ENCODE measurements at places on chromosomes 5 and 9.

GRCh38 chr5:135488727-135489465, 36.7 kb upstream of the TIFAB start:
- DNase-seq, result peak; percentile 86

GRCh38 chr5:9977070-9977469, 272.6 kb downstream of the ATPSCKMT start:
- DNase-seq, result no peak

DNA sequence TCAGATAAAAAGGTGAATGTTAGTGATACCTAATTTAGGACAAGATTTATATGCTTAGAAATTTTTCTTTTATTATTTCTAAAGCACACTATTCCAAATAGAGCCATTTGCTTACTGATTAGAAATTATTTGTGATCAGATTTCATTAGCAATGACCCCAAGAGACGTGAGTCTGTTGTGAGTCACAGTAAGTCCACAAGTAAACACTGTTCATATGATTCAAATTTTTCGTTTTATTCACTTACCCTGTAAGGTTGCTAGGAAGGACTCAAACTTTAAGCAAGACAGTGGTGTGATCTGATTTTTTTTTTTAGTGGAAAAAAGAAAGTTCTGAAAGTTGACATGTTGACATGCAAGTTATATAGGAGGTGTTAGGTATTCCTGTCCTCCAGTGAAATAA, 1.2 kb downstream of the CARD6 start:
- peak; percentile 63 for DNase-seq

- no peak for DNase-seq
Measured at GRCh38 chr9:8733131-8733954, 933.8 kb upstream of the DMAC1 start.

DNA sequence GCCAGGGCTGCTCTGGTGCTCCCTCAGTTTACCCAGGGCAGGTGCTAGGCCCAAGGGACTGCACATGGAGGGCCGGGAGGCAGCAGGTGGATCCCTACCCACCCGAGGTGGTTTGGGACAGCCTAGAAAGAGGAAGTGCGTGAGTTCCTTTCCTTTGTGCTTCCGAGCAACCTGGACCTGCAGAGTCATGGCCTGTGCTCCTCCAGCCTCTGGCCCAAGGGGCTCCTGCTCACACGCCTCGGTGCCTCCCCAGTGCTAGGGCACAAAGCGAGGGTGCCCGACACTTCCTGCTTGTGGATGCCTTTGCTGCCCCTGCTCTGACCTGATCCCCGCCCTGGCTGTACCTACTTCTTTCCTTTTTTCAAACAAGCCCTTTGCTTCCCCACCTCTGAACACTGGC, 79.3 kb downstream of the RXRA start:
- no peak for DNase-seq

GRCh38 chr5:8057769-8058168, 188.8 kb downstream of the MTRR start:
- DNase-seq, result peak; percentile 16

- DNase-seq, result no peak
Measured at GRCh38 chr9:114258218-114258617, 64.7 kb upstream of the ORM1 start.

DNA sequence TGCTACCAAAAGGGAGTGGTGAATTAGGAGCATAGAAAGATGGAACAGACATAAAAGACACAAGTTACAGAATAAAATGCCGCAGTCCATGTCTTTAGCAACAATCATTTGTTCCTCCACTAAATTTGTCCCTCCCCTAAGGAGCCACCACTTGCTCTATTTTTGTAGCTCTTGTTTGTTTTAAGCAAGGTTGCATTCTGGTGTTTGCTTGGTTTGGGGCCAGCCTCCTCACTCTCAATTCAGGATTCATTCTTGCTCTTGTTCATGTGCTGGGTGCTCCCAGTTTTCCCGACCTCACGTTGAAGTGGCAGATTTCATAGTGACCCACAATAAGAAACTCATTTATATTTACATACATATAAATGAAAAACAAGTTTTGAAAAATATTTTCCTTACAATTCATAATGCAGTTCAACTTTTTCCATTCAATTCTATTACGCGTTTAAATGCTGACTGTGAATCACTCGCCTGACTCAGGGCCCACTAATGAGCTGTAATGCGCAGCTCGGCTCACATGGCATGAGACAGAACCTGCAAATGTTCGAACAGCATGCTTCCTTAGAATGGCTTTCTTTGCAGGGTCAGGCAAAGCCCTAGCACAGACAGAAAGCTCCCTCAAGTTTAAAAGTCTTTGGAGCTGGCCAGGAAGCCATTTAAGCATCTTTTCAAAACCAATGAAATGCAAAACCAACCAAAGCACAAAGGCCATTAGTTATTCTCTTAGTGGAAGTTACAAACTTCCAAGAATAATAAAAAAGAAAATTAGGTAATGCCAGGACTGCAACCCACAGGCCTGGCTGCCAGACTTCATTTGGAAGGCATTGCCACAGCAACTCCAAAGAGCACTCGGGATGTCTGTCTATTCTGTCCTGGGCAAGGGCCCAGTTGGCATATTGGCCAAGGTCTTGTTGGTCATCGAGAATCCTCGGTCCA, 41.7 kb downstream of the RETREG1 start:
- peak; percentile 86 for DNase-seq

DNA sequence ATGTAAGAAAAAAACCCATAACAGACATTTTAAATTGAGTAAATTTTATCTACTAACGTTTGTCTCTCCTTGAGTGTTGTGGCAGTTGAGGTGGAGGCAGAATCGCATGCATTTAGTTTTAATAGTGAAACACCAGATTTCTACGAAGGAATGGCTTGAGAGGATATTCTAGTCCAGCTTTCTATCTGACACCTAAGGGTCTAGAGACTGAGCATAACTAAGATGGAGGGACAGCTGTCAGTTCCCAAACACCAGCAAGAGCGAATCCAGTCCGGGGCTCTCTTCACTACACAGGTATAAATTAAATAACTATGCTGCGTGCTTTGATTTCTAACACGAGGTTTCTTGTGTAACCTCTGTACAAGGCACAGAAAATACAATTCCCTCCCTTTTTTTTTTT, 1.4 kb downstream of the NCBP1 start:
- no peak for DNase-seq

- no peak for DNase-seq
Measured at GRCh38 chr5:179297486-179298180, 47.6 kb downstream of the ADAMTS2 start.

DNA sequence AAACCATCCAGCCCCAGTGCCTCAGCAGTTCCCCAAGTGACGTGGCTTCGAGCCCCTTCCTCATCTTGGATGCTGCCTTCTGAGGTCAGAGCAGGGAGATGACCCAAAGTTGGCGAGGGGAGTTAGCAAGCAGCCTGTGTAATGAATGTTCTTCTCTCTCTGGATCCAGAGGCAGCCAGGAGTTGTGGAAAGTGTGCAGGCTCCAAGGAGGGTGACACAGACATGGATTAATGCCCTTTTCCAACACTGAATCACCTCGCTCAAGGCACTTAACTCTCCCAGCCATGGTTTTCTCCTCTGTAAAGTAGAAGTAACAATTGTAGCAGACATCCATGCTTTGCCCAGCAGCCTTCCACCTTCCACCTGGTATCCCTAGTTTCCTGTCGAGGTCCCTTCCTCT, 64.6 kb upstream of the HAND1 start:
- DNase-seq, result peak; percentile 27

DNA sequence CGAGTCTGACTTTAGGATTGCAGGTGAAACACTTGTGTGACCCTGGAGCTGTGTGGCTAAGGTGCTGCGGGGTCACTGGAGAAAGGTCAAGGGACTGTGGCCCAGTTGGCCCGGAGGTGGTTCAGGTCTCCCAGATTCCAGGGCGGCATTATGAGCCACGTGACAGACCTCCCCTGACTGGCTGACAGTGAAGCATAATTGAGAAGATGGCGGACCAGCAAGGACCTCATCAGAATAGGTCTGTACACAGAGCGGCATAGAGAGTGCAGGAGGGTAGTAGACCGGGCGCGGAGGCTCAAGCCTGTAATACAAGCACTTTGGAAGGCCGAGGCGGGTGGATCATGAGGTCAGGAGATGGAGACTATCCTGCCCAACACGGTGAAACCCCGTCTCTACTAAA, 815 bp upstream of the ODF2 start:
- DNase-seq, result no peak

- no peak for DNase-seq
Measured at GRCh38 chr5:111311666-111312065, 87.5 kb downstream of the CAMK4 start.

GRCh38 chr9:17004500-17004899, 130.3 kb upstream of the CNTLN start:
- peak; percentile 62 for DNase-seq

GRCh38 chr5:132886064-132886823, 12.8 kb downstream of the LEAP2 start:
- no peak for DNase-seq

- no peak for DNase-seq
Measured at GRCh38 chr5:2184026-2184366, 301.3 kb upstream of the IRX4 start.

GRCh38 chr9:133509179-133510083, 15.3 kb downstream of the MYMK start:
- DNase-seq, result peak; percentile 83

- DNase-seq, result peak; percentile 22
Measured at GRCh38 chr5:127700237-127700766, 2.9 kb upstream of the CCDC192 start.

DNA sequence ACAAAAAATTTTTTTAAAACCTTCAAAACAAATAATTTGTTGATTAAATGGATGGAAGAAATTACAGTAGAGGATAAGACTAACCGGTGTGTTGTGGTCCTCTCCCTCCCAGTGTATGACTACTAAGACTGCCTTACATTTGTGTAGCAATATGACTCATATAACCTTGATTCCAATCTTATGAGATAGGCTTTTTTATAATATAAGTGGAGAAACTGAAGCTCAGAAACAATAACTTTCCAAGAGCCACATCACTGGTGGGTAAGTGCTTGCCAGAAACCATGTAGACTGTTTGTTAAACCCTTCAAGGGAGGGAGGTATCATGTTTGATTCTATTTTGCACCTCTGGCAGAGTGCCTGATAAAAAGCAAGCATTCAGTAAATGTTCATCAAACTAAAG, 47.5 kb downstream of the NLN start:
- DNase-seq, result peak; percentile 91

DNA sequence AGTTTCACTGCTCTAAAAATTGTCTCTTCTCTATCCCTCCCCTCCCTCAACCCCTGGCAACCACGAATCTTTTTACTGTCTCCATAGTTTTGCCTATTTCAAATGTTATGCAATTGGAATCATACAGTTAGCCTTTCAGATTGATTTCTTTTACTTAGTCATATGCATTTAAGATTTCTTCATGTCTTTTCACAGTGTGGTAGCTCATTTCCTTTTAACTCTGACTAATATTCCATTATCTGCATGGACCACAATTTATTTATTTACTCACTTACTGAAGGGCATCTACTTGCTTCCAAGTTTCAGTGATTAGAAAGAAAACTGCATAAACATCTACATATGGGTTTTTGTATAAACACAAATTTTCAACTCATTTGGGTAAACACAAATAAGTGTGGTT, 372.3 kb downstream of the CDH18 start:
- peak; percentile 11 for DNase-seq

DNA sequence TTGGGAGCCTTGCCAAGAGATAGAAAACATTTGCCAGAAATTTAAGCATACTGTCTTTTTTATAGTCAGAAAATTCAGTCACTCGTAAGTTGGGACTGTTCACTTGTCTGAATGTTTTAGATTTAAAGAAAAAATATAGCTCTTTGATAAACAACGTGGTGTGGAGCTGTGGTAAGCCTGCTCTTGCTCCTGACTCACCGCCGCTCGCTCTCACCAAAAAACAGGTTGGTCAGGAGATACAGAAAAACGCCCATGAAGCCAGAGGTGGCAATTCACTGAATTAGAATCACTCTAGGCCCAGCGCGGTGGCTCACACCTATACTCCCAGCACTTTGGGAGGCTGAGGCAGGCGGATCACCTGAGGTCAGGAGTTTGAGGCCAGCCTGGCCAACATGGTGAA, 6.2 kb downstream of the LNPEP start:
- no peak for DNase-seq

DNA sequence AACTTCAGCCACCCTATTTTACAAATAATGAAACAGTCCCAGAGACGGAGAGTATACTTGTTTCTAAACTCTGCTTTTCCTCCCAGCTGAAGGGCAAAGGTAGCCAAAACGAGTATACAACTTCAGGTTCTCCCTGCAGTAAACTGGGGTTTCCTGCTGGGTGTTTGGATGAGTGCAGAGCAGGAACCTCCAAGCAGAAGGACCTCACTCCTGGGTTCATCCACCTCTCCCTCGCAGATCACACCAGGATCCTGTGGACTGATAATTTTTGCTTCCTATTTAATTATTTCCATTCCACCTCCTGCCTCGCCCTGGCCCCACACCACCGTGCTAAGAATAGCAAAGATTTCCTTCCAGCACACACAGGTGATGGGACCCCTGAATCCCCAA, 2.0 kb upstream of the FOXB2 start:
- DNase-seq, result no peak

DNA sequence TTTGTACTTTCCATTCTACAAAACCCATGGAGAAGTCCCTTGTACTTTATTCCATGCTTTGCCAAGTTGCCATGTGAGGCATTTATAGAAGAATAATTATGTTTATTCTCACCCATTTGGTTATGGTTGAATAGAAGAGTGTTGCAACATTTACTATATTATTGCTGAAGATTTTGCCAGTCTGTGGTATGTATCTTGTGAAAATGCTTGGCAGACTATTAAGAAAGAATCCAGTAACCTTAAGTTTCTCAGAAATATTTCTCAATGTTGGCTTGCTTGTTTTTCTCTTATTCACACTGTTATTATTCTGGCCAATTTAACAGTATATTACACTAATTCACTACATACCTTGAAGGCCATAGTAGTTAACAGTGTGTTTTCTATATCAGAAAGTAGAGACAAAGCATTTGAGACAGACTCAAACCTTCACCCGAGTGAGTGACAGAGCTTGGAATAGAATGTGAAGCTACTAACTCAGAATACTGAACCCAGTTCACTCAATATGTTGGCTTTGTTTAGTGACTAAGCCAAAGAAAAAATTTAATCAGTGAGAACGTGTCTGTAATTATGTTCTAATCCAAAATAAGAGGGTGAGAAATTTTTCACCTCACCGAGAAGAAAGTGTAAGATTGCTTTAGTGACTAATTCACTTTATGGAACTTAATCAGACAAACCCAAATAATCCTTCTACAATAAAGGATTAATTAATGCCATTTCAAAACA, 184.4 kb downstream of the CWC27 start:
- DNase-seq, result no peak

DNA sequence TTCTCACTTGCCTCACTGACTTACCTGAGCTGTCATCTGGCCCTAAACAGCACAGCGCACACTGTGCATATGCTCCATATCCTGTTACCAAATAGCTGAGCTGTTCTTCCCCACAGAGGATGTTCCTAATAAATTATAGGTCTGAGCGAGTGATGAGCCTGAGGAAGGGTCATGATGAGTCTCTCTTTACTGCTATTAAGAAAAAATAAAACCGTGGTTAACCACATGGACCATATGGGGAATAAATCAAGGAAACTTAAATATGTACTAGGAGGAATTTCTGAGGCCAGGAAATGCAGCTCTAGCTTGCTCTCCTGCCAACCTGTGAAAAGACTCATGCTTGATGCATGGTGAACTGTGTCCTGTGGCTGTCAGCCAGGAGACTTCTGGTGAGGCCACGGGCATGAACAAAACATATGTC, 424.8 kb upstream of the DMAC1 start:
- DNase-seq, result no peak
